ENCODE measurements at places on chromosomes 7 and 10. TPM values are rescaled to one million over a fixed set of nuclear protein-coding genes. Genes with fewer than 3 reads are reported as not detected.

The MACROH2A2 gene
- 1.8 TPM for total RNA-seq

DNA sequence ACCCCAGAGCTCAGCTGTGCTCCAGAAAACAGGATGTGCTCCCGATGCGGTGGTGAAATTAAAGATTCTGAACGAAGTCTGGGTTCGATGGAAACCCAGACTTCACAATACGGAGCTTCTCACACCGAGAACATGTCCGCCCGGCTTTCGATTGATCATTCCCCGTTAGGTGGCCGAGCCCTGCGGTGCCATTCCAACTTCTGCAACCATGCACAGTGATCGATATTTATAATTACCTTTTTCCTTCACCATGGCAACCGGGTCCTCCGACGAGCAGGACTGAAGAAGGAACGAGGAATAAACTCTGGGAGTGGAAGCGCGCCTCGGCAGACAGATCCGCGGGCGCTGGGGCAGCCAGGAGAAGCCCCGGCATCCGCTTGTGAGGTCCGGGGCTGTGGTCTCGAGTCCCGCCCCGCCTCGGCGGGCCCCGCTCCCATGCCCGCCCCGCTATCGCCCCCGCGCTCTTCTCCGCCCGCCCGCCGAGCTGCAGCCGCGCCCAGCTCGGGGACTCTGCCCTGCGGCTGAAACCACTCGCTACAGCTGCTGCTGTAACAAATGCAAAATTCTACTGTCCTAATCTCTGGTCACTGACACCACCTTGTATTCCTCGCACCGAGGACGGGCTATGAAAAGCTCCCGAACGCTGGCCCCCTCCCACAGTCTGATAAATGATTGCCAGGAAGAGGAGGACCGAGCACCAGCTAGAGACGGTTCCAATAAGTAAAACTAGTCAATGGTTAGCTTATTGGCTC, 26.2 kb downstream of the ABLIM1 start:
- peak; percentile 41 for DNase-seq

The PKD2L1 gene
- total RNA-seq, result not detected

DNA sequence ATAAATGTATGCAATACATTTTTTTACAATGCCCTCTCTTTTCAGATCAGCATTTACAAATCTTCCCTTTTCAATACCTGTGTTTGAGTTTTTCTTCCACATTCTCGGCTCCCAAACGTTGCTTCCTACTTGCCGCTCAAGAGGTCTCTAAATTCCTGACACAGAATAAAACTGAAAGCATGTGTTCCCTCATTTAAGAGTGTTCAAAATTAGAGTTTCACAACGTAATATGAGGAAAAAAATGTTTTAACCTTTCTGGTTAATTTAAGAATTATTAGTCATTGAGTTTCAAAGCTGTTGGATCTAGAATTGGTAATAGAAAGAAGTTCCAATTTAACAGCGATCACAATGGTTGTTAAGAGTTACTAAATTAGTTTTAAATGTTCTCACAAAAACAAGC, 100.4 kb downstream of the ARID5B start:
- DNase-seq, result no peak

The CELF2 gene
- total RNA-seq, result 21.3 TPM

The PRF1 gene
- total RNA-seq, result not detected

GRCh38 chr10:28743576-28743975, 66.3 kb downstream of the BAMBI start:
- DNase-seq, result no peak

The CTAGE4 gene
- total RNA-seq, result 0.29 TPM

DNA sequence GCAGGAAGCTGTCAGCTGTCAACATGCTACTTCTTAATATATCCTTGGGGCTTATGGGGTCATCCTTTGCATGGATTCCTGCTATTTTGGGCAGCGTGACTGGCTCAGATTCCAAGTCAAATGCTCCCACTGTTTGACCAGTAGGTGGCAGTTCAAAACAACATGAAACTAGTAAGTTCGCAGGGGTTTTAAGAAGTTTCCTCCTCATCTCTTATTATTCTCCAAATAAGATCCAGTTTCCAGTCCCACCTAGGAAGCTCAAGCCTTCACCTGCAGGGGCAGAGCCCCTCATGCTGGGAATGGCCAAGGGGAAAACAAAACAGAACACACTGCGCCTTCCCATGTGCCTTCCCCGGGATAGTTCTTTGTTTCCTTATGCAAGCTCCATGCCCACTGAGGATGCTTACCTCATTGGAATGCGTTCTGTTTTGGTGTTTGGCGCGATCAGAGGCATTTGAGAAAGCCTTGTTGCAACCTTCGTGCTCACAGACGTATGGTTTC, 259.8 kb downstream of the GLI3 start:
- peak; percentile 73 for DNase-seq

The MAT1A gene
- not detected for total RNA-seq

- DNase-seq, result no peak
Measured at GRCh38 chr7:3527496-3528124, 226.6 kb downstream of the SDK1 start.

- no peak for DNase-seq
Measured at GRCh38 chr7:140440593-140440992, 36.7 kb downstream of the RAB19 start.

- peak; percentile 48 for DNase-seq
Measured at GRCh38 chr10:31090894-31091607, 59.4 kb upstream of the ZNF438 start.

GRCh38 chr10:21212348-21212747, 313.1 kb downstream of the SKIDA1 start:
- DNase-seq, result no peak

The SPDYE8 gene
- total RNA-seq, result not detected
